NCI-H1694 treated with DMSO at 0.1 percent for 48 hours (cell line): ENCODE measurements at places on chromosomes 6 and 20.
A peak's percentile ranks its signal among the peaks of the same experiment; 100 is the strongest.

DNA sequence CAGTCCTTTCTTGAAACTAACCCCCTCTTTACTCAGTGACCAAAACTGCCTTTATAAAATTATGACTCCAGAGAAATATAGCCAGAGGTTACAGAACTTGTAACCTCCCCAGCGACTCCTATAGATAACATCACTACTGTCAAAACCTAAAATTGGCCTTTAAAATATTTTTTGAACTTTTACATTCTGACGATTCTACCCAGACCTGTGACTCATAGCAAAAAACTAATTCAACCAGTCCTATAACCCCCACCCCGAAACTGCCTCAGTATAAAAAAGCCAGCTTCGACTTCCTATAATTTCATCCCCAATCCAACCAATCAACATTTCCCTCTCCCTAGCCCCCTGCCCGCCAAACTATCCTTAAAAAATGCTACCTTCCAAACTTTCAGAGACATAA lies 13.9 kb downstream of the JPH2 start:
- no peak for DNase-seq

DNA sequence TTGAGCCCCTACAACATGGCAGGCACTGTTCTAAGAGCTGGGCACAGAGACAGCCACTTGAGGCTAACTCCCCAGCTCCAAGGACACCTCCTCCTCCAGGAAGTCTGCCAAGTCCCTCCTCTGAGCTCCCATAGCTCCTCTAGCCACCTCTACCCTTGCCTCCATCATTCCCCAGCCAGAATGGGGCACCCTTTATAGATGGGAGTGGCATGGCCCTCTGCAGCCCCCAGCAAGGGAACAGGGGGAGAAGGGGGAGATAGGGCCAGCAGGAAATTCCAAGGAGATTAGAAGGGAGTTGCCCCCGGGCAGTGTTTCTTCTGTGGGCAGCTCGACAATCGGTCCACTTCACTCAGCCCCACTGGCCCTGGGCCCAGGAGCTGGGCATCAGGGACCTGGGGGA lies 19.7 kb upstream of the TLDC2 start:
- DNase-seq, result no peak

GRCh38 chr6:158040804-158041347 lies 59.2 kb downstream of the SYNJ2 start:
- DNase-seq, result no peak

GRCh38 chr6:111813237-111813636 lies 60.0 kb downstream of the FYN start:
- no peak for DNase-seq

DNA sequence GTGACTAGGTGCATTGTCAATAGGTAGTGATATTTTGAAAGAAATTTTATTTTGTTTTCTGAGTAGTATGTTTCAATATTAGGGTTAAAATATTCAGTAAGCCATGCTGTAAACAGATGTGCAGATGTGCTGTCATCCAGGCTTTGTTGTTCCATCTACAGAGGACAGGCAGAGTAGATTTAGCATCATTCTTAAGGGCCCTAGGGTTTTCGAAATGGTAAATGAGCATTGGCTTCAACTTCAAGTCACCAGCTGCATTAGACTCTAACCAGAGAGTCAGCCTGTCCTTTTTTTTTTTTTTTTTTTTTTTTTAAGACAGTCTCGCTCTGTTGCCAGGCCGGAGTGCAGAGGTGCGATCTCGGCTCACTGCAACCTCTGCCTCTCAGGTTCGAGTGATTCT lies 27.1 kb upstream of the BACH2 start:
- DNase-seq, result no peak

DNA sequence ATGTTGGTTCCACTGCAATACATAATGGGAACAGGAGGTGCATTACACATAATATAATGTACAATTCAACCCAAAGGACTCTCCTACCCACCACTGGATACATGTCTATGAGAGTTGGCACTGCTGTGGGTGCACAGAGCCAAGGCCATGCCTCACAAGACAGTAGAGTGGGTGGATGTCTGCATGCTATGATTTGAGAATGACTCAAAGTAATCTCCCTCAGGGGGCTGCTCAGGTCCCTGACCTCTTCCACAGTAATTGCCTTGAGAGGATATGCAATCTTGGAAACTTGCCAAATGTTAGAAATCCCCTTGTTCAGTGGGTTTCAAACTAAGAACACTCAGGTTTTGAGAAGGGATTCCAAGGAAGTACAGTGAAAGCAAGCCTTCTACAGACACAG lies 79.0 kb downstream of the ANKEF1 start:
- no peak for DNase-seq

DNA sequence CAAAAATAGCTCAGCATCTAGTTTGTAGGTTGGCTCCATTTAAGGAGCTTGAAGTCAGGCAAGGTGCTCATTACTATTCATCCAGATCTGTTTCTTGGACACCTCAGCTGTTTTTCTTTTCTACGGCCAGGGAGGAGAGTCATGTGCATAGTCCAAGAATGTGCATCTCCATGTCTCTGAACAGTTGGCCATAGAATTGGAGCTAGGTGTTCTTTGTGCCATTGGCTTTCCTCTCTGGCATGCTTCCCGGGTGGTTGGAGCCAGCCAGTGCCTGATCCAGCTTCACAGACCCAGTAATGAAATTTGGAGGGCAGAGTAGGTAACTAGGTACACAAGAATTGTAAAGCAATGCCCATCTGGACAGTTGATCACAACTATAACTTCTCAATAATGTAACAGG lies 21.6 kb downstream of the EYA4 start:
- DNase-seq, result no peak

DNA sequence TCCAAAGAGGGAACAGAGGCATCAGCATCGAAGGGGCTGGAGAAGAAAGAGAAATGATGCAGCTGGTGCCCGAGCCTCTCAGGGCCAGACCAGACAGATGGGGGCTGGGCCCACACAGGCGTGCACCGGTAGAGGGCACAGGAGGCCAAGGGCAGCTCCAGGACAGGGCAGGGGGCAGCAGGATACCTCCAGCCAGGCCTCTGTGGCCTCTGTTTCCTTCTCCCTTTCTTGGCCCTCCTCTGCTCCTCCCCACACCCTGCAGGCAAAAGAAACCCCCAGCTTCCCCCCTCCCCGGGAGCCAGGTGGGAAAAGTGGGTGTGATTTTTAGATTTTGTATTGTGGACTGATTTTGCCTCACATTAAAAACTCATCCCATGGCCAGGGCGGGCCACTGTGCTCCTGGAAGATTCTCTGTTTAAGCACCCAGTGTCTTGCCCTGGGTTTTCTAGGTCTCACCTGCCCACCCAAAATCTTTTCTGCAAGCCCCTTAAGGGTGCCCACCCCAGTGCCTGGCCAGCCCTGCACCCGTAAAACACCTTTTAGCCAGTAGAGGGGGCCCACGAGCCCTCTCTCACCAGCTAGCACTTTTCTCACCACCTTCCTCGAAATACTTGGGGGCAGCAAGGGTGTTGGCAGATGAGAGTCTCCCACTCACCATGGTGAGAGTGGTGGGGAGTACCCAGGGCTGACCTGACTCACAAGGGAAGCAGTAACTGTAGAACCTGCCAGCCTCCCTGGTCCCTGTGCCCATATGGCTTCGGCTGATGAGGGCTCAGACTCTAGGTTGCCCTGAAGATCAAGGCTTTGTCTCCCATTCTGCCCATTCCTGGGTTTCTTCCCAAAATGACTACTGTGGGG lies 35.7 kb upstream of the ID1 start:
- peak; percentile 43 for DNase-seq

DNA sequence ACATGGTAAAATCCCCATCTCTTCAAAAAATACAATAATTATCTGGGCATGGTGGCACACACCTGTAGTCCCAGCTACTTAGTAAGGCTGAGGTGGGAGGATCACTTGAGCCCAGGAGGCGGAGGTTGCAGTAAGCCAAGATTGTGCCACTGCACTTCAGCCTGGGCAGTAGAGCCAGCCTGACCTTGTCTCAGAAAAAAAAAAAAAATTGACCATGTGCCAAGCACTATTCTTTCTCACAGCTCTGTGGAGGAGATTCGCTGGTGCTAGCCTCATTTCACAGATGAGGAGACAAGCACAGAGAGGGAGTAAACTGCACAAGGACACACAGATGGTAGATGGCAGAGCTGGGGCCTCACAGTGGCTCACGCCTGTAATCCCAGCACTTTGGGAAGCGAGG lies 131.8 kb upstream of the JARID2 start:
- no peak for DNase-seq

DNA sequence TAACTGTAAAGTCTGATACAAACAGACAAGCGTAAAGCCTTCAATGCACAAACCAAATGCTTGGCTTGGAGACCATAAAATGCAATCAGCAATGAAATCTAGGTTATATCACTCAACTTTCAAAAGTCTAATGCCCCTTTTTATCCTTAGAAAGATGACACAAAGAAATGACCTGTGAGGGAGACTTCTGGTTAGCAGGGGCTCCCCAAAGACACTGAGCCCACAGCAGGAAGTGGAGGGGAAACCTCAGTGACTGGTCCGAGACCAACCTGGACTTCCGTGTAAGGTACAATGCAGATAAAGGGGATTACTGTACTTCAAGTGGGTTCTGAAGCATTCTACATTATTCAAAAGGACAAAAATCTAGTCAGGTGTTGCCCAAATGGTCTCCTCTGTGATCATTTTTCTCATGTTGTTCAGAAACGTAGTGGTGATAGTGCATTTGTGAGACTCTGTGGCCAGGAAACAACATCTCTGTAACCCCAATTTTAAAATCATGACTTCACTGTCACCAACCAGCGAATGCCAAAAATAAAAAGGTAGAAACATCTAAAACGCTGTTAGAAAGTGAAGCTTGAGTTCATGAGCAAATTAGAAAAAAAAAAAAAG lies 88.2 kb downstream of the HIVEP2 start:
- DNase-seq, result no peak

- no peak for DNase-seq
Measured at GRCh38 chr6:167917551-167918154, 79.8 kb upstream of the KIF25 start.

GRCh38 chr20:15143478-15143877 lies 806.1 kb upstream of the FLRT3 start:
- no peak for DNase-seq

- DNase-seq, result no peak
Measured at GRCh38 chr6:127192911-127193541, 73.6 kb upstream of the RNF146 start.

DNA sequence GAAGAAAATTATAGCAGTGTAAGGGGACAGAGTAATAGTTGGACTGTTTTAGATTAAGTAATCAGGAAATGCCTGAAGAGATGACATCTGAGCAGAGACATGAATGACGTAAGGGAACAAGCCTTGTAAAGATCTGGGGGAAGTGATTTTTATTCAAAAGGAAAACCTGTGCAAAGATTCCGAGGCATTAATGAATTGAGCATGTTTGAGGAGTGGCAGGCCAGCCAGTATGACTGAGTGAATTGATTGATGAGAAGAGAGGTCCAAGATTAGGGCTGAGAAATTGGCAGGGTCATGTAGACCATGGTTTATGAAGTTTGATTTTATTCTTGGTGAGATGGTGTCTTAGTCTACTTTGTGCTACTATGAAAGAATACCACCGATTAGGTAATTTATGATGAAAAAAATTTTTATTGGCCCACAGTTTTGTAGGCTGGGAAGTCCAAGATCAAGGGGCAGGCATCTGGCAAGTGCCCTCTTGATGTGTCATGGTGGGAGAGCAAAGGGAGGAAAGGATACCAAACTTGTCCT lies 95.1 kb downstream of the LIN28B start:
- no peak for DNase-seq

- DNase-seq, result no peak
Measured at GRCh38 chr6:37858363-37858762, 38.8 kb downstream of the ZFAND3 start.

DNA sequence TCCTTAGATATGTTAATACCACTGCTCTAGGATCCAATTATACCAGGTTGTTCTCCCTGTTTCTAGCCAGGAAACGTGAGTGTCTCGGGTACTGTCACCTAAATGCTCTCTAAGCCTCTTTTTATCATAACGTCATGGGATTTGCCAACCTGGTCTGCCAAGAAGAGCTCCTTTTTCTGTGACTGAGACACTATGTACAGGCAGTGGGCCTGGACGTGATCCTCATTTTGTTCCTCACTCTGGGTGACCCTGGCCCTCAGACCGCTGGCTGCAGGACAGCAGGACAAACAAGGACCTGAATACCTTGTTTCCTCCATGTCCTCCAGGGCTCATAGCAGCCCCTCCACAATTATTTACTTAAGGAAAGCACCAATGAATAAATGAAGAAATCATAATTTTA lies 69.1 kb downstream of the CD164 start:
- no peak for DNase-seq

DNA sequence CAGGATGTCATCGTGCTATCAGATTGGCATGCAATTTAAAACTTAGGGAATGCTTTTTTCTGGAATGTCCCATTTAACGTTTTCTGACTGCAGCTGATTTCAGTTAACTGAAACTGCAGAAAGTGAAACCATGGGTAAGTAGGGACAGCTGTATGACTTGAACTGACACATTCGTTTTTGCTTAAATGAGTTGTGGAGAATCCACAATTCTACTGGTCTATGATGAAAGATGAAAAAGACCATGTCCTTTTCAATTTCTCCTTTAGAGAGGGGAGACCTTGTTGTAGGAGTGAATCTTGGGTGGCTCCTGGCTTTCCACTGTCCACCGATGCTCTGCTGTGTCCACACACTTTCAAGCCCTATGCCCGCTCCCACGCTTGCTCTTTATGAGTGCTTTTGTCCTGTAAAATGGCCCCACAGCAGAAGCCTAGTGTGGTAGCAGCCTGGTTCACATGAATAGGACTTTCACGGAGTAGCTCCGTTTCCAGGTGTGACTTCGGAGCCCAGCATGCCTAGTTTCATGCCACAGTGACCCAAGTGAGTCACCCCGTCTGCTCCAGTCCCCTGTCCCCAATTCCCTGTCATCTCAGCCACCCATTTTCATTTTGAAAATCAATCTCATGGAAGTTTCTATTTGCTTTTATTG lies 21.9 kb downstream of the DYNLT1 start:
- no peak for DNase-seq

GRCh38 chr6:141700819-141701218 lies 431.9 kb upstream of the GJE1 start:
- DNase-seq, result no peak

GRCh38 chr6:11632795-11633511 lies 95.4 kb downstream of the TMEM170B start:
- DNase-seq, result no peak

GRCh38 chr6:157964100-157964499 lies 17.6 kb upstream of the SYNJ2 start:
- no peak for DNase-seq

- no peak for DNase-seq
Measured at GRCh38 chr6:160328447-160328846, 19.7 kb upstream of the SLC22A3 start.

GRCh38 chr20:45725134-45725533 lies 3.0 kb downstream of the SPINT4 start:
- no peak for DNase-seq
